Osteoblast (primary cell): ENCODE measurements at places on chromosomes 5 and 9.
A peak's percentile ranks its signal among the peaks of the same experiment; 100 is the strongest.

DNA sequence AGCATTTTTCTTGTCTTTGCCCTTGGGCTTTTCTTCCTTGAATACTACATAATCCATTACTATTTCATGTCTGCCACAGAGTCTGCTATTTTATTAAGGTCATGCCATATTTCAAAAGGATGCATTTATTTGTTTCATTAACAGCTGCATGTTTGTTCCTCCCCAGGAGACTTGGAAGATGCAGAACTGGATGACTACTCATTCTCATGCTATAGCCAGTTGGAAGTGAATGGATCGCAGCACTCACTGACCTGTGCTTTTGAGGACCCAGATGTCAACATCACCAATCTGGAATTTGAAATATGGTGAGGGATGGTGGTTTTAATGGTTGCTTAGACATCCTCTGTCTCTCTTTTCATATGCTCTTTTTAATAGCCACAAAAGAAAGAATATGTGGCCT lies 4.0 kb downstream of the IL7R start:
- no peak for DNase-seq

DNA sequence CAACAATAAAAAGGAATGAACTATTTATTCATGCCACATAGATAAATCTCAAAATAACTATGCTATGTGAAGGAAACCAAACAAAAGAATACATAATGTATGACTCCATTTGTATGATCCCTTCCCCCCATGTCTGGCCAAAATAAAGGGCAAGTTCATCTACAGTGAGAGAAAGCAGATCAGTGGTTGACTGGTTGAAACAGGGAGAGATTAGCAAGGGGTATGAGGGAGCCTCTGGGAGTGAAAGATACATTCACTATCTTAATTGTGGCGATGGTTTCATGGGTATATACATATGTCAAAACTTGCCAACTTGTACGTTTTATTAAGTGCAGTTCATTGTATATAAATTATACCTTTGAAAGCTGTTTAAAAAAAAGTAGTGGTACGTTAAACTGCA lies 4.8 kb downstream of the PSMD5 start:
- DNase-seq = no peak

DNA sequence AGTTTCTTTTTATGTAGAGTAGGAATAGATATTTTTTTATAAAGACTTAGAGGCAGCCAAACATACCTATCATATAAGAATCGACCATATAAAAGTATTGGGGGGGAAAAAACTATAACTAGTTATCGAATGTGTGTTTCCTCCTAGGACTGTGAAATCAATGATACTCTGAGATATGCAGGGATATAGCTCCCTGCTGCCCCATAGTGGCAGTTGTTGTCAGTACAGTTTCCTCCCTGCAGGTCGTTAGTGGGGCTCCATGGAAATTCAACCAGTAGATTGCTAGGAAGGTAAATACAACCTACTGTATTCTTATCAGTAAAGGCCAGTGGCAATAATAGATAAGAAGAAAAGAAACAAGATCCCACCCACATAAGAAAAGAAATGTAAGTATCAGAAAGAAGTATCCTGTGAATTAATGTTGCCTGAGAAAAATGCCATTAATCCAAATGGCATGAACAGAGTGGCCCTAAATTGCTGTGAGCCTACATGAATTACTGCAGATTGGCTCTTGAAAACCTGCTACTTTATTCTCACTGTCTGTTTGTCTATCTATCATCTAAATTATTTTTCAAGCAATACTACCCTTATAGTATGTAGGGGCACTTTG lies 136.9 kb upstream of the FBN2 start:
- DNase-seq = peak; percentile 50

DNA sequence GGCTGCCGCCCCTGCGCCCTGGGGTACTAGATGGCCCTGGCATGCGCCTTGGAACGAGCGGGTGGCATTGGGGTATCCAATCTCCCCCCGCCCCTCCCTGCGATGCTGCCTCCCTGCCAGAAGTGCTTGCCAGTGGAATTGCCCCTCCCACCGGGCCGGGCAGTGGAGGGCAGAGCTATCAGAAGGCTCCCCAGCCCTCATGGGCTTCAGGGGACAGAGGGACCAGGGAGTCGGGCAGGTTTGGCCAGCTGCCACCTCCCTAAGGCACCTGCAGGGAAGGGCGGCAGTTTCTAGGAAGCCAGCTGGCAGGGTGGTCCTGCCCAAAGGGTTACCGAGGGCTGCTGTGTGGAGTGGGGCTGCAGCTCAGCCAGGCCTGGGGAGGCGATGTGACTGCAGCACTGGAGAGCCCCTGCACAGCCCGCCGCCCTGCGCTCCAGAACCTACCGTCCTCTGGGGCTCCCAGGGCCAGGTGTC lies 52.8 kb upstream of the EGFL7 start:
- DNase-seq = no peak

DNA sequence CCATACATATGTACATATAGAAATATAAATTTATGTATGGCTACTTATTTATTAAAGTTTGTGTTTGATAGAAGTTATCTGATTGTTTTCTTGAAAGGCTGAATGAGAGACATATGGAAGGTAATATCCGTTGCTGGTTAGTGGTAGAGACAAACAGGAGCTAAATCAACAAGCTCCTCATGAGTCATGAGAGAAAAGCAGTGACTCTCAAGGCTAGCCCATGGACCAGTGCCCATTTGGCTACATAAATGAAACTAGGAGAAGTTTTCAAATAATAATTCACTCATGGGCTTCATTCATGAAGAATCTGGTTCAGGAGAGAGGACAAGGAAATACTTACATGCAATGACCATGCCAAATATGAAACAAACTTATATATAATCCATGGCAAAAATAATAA lies 504.5 kb upstream of the ITGA1 start:
- DNase-seq = no peak

GRCh38 chr5:177474846-177475562 lies 1.6 kb upstream of the DBN1 start:
- DNase-seq = peak; percentile 92

GRCh38 chr5:32805971-32806638 lies 95.0 kb downstream of the NPR3 start:
- peak; percentile 49 for DNase-seq

- no peak for DNase-seq
These were observed 186.6 kb downstream of the HINT1 start for GRCh38 chr5:130978475-130978874.

DNA sequence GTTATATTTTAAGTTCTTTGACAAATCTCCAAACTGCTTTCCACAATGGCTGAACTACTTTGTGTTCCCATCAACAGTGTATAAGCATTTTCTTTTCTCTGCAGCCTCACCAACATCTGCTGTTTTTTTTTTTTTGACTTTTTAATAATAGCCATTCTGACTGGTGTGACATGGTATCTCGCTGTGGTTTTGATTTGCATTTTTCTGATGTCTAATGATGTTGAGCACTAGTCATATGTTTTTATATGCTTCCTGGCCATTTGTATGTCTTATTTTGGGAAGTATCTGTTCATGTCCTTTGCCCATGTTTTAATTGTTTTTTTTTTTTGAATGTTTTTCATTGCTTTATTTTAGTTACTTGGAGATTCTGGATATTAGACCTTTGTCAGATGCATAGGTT lies 196.6 kb downstream of the PLK2 start:
- no peak for DNase-seq

DNA sequence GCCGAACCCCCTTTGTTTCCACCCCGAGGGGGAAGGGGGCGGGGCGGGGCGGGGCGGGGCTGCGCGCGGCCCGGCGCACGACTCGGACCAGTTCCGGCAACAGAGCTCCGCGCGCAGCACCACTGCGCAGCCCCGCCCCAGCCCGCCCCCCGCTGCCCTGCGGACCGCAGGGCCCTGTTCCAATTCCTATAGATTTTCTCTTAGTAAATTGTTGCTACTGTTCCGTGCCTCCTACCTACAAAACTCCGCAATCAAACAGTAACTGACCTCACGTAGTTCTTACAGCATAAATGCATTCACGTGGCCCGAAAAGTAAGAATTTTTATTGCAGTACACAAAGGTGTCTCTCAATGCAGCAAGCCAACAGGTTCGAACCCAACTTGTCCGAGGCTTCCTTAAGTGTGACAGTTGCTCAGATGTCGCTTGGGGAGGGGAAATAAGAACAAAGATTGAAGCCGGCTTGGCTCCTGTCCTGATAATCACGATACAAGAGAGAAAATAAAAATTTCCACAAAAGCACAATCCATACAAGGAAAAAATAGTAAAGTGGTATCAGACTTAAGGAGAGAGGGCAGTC lies 1.2 kb upstream of the RNF38 start:
- DNase-seq = peak; percentile 97

GRCh38 chr5:158563760-158564390 lies 535.8 kb downstream of the EBF1 start:
- DNase-seq = no peak

DNA sequence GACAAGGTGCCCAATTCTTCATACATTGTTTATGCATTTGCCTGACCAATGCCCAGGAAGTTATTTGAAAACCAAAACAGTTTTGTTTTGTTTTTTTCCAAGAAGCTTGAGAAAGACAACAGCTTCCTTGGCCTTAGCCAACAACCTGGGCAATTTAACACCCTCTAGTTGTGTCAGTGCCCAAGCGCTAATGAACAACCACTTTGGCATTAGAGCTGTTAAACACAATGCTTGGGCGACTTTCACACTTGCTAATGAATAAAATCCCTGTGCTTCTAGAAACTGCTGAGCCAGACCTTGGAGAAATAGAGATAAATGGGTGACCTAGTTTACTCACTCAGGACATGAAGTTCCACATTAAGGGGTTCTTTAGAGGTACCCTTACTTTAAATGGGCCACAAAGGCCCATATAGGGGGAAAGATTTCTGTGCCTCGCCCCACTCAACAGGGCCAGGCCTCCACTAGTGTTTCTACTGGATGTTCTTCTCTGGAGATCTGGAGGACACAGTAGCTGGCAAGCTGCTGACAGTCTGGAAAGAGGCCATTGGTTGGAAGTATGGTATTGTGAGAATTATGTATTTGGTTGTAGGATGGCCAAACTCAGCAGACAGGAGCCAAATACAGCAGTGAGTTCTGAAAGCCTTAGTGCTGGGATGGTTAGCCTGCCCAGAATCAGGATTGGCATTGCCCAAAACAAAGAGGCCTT lies 179.8 kb downstream of the DOCK8 start:
- DNase-seq = no peak

DNA sequence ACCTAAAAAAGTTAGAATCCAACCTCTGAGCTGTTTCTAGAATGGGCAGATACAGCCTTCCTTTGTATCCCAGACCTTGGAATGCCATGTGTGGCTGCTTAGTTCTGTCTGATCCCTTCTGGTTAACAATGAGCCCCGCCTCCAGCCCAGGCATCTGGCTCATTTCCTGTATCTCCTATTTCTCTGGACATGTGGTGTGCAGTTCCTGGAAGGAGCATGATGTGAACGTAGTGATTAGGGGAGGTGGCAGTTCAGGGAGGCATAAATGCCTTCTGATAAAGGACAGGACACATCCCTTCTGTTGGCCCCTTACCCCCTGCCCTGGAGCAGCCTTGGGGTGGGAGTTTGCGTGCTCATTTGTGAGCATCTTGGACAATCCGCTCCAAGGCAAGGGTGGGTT lies 243.0 kb downstream of the ZSWIM6 start:
- DNase-seq = no peak
